ENCODE measurements at places on chromosomes 2 and 18.

DNA sequence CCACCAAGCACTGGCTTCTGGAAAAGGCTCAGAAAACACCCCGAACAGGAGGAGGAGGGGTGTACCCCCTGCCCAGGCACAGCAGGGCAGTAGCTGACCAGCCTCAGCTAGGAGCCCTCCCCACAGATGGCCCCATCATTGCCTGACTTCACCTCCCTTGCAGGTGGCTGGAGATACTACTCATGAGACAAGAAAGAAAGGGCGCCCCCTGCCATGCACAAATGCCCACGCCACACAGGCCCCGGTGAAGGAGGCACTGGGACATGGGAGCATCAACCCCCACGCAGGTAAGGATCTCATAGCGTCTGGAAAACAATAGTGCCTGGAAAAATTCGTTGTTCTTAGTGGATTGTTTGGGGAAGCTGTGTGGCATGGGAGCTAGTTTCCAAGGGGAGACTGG is 240.6 kb downstream of the TFCP2L1 start:
- DNase-seq = no peak

DNA sequence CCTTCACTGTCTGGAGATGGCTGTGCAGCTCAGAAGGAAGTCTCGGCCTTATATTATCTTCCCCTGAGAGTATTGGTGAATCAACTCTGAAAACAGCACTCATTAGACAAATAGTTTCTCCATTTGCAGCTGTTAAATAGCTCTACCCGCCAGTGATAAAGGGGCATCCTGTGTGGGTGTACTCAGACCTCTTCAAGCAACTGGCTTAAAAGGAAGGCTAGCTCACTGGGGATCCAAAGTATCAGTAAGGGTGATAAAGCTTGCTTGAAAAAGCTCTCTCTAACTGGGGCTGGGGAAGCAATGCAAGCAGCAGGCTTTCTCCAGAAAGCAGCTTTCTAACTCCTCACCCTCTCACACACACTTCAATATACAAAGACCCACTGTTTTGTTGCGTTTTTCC is 64.9 kb upstream of the PSMD14 start:
- no peak for DNase-seq

DNA sequence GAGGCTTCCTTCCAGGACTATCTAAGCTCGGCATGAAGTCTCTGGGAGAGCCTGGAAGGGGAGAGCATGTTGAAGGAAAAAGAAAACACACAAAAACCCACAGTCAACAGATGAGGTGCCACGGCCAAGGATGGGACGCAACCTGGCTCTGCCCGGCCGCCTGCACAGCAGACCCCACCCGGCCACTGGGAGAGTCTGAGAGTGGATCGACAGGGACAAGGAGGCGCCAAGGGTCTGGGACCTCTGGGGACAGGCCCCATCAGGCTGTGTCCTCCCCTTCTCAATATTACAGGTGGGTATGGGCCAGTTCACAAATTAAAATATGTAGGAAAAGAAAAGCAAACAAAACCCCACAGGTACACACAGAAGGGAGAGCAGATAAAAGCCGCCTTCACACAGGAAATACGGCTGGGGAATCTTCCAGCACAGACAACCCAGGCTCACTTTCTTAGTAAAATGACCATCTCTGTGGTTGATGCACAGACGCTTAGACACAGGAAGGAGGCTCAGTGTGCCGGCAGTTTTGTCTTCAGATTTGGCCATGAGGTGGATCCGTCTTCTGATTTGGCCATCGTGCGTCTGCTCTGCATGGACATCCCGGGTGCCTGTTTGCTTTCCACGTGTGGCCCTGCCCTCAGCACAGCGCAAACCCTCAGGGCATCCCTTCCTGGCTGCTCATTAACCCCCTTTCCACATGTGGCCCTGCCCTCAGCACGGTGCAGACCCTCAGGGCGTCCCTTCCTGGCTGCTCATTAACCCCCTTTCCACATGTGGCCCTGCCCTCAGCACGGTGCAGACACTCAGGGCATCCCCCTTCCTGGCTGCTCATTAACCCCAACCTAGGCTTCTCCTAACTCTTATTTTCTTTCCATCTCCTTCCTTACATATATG is 138.4 kb downstream of the EIPR1 start:
- DNase-seq = no peak

DNA sequence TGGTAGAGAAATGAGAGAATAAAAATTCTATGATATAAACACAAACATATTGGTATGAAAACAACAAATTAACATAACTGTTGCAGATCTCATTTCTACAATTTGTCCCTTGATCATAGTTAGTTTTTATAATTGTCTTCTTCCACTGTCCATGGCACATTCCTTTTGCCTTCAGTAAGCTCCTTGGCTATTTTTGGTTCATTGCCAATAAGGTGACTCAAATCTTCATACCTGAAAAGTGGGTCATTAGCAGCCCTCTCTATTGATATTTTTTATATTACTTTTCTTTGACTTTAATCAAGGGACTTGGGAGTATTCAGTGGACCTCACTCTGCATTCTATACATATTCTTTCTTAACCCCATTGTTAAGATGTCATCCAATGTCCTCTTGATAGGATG is 552.9 kb downstream of the TDRD15 start:
- DNase-seq = no peak

GRCh38 chr2:44785433-44785832 is 156.1 kb upstream of the SIX3 start:
- no peak for DNase-seq

- DNase-seq = no peak
These were observed 101.1 kb downstream of the PIGN start for GRCh38 chr18:62085756-62086155.

DNA sequence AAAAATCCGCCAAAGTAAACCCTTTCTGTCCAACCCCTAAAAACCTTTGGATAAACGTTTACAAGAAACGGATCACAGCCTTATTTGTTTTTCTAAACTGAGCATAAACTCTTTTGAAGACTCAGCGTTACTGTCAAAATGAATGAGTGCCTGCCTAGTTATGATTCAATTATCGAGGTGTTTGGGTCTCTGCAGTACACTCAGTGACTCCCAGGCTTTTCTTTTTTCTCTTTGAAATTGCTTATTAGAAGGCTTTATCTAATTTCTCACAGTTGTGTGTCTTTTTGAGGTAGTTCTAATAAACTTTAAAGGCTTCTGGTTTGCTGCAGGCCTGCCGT is 663 bp downstream of the RHBDD1 start:
- DNase-seq = no peak

DNA sequence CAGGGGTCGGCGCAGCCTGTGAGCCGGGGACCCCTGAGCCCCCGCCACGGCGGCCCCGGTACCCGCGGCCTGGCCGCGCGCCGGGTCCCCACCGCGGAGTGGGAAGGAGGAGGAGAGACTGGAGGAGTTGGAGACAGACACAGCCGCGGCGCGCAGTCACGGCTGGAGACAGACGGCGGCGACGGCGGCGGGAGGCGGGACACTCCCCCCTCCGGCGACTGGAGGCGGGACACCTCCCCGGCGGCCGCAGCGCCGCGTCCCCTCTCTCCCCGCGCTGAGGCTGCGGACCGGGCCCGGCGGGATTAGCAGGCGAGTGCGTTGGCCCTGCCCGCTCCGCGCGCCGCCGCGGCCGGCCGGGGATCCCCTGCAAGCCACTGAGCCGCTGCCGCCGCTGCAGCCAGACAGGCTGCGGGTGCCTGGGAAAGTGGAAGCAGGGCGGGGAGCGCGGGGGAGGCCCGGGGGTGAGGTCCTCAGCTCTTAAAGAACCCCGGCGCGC is 1.0 kb upstream of the LDLRAD4 start:
- no peak for DNase-seq
